Stimulated activated CD4-positive, alpha-beta T cell treated with anti-CD3 and anti-CD28 coated beads, Interleukin-15, amount 100 ng/mL, for 1 hour (primary cell): ENCODE measurements at places on chromosomes 16 and 17.

GRCh38 chr16:67417333-67418061 is 1.2 kb upstream of the ZDHHC1 start:
- no peak for DNase-seq

DNA sequence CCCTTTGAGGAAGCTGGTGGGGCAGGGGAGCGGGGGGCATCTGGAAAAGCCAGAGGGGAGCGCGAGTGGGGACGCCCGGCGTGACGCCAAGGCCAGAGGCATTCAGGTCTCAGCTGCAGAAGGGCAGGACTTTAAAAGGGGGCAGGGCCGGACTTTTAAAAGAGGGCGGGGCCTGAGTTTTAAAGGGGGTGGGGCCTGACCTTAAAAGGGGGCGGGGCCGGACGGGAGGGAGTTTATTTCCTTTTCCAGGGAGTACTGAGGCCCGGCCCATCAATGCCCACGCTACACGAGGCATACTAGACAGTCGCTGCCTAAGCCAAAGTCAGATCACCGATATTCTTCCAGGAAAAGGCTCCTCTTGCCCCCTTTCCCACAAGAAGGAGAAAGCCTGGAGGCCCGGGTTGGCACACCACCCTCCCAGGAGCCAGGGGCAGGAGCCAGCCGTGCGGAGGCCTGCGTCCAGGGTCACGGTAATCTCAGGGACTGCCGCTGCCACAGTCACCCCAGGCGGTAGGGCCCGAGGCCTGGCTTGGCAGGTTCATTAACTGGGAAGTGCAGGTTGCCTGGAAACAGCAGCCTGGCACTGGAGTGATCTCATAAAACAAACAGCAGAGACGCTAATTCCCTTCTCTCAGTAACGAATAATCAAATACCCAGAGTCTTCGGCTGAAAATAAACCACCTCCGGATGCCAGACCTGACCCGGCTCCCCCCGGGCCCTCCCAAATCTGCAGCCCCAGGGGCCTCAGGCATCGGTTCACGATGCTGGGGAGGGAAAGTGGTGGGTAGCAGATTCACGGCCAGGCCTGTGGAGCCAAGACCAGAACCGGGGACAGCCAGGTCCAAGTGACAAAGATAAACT is 90.7 kb downstream of the TIMM22 start:
- DNase-seq = no peak

GRCh38 chr17:31842195-31843069 is 16.6 kb downstream of the COPRS start:
- DNase-seq = peak; percentile 37

DNA sequence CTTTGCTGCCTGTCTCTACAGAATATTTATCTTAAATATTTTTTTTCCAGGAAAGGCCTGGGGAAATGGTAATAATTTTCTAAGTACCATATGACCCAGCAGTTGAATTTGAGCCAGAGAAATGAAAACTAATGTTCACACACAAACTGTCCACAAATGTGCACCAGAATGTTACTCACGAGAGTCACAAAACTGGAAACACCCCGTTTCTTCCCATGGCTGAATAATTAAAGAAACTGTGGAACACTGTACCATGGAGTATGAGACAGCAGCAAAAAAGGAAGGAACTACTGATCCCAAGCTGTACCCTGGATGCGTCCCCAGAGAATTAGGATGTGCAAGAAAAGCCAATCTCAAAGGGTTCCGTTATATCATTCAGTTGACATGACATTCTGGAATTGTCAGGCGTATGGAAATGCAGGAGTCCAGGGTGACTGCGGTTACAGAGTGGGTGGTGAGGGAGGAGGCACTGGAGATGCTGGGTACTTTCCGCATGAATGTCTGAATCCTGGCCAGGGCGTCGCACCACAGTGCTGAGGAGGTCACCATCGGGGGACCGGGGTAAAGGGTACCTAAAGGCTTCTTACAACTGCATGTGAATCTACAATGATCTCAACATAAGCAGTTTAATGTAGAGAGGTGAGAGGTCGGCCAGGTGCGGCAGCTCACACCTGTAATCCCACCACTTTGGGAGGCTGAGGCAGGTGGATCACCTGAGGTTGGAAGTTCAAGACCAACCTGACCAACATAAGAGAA is 34.5 kb downstream of the USP22 start:
- no peak for DNase-seq

- no peak for DNase-seq
Measured at GRCh38 chr16:49947907-49948678, 76.9 kb upstream of the CNEP1R1 start.

DNA sequence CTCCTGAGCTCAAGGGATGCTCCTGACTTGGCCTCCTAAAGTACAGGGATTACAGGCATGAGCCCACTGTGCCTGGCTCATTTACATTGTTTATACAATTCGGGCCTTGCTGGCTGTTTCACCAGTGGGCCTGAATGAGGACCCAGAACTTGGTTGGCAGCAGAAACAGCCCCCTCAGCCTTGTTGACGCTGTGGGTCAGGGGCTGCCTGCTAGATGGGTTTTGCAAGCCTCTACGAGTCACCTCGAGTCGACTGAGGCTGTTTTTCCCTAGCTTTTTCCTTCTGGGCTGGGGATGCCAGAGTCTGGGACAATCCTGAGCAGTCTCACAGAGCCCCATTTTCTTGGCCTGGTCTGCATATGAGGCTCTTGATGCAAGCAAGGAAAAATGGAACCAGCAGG is 16.1 kb downstream of the PPL start:
- no peak for DNase-seq

DNA sequence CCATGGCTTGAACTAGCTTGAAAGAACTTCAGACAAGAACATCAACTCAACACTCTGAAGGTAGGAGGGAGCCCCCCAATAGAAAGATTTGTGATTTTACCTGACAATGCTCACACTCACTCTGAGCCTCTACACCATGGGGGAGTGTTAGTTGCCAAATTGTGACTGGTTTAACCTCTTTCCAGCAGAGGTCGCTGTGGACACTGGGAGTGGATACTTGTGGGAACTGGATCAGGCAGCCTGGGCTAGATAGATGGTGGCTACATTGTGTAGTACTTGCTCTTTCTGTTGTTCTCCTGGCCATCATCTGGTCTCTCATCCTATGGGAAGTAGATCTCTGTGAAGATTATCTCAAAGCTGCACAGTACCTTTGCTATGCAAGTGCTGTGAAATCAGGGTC is 2.9 kb downstream of the SMPD3 start:
- no peak for DNase-seq

- no peak for DNase-seq
Measured at GRCh38 chr16:10228779-10229178, 46.6 kb upstream of the GRIN2A start.

GRCh38 chr16:57372372-57373116 is at the start of gene CX3CL1:
Gene CX3CL1 (plus strand): TSS chr16:57372490. CDS start chr16:57372569, 79 bp downstream.
- DNase-seq = no peak

GRCh38 chr17:13484020-13484419 is 117.7 kb downstream of the HS3ST3A1 start:
- no peak for DNase-seq

DNA sequence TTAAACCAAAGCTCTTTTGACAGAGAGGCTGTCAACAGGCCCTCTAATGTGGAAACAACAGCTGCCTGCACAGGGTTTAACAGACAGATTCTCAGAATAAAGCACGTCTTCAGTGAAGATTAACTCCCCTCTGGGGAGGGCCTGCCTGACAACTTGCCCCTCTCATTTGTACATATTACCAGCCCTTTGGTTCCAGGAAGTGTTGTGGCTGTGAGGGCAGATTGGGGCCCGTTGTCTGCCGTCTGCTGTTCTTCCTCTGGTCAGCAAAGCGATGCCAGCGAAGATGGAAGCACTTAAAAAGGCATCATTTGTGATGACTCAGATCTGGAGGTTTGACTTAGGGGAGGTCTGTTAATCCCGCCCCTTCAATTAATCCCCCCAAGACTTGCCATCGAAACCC is 177.0 kb upstream of the IRX6 start:
- DNase-seq = no peak

GRCh38 chr16:85839681-85840240 is 40.3 kb downstream of the COX4I1 start:
- DNase-seq = no peak

DNA sequence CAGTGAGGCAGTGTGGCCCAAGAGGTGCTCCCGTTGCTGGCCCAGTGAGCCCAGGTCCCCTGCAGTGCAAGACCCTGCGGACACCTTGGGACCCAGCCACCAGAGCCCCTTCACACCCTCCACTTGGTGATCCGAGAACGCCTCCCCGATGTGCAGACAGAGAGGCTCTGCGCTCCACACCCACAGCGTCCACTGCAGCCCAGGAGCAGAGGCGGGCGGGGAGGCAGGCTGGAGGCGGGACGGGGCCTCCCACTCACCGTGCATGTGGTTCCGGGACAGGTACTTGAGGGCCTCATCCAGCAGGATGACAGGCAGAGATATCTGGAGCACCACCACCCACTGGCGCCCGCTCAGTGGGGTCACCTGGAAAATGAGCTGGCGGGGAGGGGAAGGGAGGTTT is 12.1 kb upstream of the P2RX1 start:
- no peak for DNase-seq

DNA sequence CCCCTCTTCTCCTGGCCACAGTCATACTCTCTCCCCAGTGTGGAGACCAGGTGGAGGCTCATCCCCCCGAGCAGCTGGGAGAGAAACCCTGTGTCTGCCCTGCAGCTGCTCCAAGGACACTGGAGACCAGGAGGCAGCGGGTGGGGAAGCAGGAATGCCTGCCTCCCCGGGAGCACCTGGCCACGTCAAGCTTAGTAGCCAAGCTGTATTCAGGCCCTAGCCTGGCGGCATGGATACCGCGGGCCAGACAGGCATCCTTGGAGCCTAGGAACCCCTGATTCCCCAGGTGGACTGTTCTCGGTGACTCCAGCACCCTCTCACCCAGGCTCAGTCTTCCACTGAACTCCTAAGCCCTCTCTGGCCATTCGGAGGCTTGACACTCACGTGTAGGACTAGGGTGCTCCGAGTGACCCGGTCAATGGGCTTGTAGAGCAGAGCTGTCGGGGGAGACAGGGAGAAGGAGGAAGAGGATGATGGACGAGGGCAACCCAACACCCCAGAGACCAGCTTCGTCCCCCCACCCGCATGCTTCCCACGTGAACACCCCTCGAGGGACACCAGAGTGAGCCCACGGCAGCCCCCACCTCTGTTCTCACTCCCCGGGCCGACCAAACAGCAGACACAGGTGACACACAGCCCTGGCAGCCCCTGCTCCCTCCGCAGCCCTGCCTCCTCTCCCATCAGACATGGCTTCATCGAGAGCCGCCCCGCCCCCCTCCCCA is 76.5 kb downstream of the TIMM22 start:
- no peak for DNase-seq

GRCh38 chr16:18049547-18050133 is 286.9 kb downstream of the NPIPA8 start:
- no peak for DNase-seq

- no peak for DNase-seq
Measured at GRCh38 chr17:5234645-5235576, at the start of gene SCIMP. Gene SCIMP (minus strand): TSS chr17:5234860. CDS start chr17:5234755, 105 bp downstream.

GRCh38 chr17:63435681-63436522 is 10.2 kb downstream of the CYB561 start:
- no peak for DNase-seq

DNA sequence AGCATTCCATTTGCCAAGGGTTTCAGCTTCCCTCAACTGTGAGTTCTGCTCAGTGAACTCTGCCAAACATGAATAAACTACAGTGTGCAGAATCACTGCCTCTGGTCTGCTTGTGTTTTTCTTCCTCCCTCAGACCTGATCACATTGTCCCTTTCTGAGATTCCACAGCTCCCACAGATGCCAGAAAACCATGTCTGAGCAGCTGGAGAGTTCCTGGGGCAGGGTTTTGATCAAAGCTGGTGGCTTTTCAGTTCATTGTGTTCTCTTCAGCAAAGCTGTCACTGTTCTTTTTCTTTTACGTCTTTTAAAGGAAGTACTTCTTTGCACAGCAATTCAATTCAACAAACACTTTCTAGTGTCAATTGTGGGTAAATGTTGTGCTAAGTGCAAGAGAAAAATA is 555.8 kb downstream of the RBFOX1 start:
- DNase-seq = no peak

DNA sequence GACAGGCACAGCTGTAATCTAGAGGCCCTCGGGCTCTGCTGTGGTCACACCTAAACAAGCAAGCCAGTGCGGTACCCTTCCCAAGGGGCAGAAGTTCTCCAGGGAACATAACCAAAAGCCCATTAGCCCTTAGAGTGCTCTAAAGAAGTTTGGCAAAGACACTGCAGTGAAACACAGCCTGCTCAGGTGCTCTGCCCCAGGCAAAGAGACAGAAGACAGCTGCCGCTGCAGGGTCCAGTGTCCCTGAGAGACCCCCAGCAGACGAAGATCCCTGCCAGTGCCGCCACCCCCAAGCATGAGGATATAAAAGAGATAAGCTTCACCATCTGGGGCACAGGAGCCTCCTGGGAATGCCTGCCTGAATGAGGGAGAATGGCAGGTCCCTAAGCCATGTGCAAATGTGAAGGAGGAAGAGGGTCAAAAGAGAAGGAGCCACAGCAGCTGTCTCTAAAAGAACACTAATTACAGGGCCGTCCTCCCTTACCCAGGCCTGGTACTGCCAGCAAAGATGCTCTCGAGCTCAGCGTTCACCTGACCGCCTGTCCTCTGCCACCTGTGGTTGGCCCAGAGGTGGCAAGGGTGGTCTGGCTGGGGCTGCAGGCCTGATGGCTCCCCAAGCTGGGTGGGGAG is 29.7 kb downstream of the CUEDC1 start:
- DNase-seq = no peak
